ENCODE measurements at places on chromosomes 1 and 21.

DNA sequence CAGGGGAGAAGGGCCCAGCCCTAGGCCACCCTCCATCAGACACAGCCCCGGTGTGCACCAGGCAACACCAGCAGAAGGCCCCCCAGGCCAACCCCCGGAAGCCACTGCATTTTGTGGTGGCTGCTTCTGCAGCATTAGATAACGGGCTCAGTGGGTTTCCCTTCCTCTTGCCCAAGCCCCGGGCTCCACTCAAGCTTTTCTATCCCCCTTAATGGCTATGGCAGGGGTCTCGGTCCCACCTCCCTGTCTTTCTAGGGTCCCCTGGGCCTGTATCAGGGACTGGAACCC, 18.9 kb downstream of the C1orf174 start:
- DNase-seq: no peak

- DNase-seq: no peak
Observed at GRCh38 chr1:159067699-159068621, 8.6 kb downstream of the AIM2 start.

DNA sequence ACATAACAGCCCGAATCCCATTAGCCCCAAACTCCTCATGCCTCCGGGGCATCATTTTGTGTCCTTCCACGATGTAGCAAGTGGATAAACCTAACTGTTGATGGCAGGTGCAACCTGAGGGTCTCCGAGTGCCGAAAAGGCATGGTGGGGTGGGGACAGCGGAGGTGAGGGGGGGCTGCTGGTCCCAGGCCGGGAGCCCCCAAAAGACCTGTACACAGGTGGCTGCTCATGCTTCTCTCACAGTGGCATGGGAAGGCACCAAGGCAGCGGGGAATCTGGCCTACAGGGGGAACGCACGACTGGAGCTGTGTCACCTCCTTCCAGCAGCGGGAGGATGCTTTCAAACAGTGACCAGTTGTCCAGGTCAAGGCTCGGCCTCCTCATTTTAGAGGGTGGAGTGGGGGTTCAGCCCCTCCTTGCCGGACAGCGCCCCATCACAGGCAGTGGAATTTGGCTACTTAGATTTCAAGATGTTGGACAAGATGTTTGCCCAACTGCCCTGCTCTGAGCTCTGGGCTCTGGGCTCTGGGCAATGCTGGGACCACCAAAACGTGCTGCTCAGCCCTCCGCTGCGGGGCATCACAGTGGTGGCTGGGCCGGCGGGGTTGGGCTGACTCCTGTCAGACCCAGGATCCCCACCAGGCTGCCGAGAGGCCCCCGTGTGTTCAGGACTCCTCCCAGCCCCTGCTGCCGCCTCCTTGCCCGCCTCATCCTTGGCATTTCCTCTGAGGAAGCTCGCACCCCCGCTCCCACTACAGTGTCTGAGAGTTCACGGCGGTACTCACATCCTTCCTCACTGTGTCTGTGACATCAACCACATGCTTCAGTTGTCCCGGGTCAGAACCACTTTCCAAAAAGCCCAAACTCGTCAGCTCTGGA, 7.6 kb downstream of the DNMT3L start:
- no peak for DNase-seq

DNA sequence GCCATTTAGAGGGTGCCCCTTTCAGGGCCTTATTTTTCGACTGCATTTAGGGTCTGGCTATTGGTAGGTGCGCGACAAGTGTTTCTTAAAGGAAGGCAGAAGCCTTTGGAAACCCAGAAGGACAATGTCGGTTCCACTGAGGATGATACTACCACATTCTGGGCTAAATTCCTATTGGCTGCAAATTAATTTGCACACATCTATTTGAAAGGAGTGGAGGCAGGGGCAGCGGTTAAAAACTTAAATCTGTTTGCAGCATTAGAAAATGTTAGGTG, 1.1 kb downstream of the PATJ start:
- no peak for DNase-seq

- DNase-seq: no peak
Observed at GRCh38 chr1:108194051-108194450, 6.1 kb downstream of the SLC25A24 start.

All from activated CD8-positive, alpha-beta memory T cell treated with anti-CD3 and anti-CD28 coated beads for 1 hour (primary cell).